Activated CD4-positive, alpha-beta T cell treated with anti-CD3 and anti-CD28 coated beads, Interleukin-2, amount 50 U/mL, for 1 hour (primary cell): ENCODE measurements at places on chromosomes 6 and 20.

- DNase-seq: no peak
Observed at GRCh38 chr6:135922174-135922573, 70.7 kb downstream of the PDE7B start.

- no peak for DNase-seq
Observed at GRCh38 chr20:14055127-14055742, 59.9 kb downstream of the MACROD2 start.

DNA sequence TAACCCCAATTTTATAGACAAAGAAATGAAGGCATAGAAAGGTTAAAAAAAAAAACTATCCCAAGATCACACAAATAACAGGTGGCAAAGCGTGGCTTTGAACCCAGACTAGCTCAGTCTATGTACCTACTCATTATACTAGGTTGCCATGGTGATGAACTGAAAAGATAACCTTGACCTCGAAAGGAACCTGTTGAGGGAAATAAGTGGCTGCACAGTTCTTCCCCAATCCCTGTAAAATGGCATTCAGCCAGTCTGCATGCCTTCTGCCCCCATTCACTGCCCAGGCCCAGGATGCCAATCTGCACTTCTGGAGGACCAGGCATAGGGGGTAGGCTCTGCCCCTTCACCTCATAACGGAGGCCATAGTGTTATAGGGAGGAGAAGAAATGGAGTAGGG lies 295.2 kb downstream of the PTPRT start:
- DNase-seq: no peak

DNA sequence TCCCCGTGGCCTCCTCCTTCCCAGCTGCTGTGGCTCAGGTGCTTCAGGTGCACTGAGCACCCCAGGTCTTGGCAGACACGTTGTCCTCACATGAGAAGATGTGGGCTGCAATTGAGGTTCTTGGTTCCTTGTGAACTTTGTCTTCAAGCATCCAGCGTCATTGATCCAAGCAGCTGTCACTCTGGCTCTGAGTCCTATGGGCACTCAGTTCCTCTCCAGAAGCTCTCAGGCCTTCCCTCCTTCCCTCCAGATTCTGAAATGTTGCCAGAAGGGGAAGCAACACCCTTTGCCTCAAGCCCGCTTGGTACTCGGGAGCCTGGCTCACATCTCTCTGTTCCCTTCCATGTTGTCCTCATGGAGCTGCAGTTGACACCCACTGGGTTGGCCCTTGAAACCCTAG lies 8.4 kb upstream of the MRGBP start:
- no peak for DNase-seq

GRCh38 chr6:168086066-168086465 lies 7.1 kb upstream of the FRMD1 start:
- no peak for DNase-seq

GRCh38 chr6:15253203-15254022 lies 7.5 kb downstream of the JARID2 start:
- no peak for DNase-seq

DNA sequence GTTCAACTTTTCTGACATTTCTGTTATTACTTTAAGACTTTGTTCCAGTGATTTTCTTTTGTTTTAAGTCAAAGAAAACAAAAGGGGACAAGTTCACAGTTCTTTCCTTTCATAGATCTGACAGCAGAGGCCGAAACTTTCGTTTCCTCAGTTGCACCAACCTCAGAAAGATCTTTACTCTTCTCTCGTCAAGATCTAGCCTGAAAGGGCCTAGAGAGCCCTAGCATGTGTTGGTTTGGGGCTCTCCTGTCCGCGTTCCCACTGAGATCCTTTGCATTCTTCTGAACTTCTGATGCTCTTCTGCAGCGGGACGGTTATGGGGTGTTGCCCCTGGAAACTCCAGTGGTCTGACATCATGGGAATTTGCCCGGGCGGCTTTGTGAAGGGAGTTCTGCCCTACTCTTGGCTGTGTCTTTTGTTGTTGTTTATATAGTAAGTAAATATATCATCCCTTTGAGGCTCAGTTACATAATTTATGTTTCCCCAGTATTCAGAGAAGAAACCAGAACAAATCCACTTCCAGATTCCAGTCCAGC lies 129.1 kb downstream of the SASH1 start:
- DNase-seq: no peak

DNA sequence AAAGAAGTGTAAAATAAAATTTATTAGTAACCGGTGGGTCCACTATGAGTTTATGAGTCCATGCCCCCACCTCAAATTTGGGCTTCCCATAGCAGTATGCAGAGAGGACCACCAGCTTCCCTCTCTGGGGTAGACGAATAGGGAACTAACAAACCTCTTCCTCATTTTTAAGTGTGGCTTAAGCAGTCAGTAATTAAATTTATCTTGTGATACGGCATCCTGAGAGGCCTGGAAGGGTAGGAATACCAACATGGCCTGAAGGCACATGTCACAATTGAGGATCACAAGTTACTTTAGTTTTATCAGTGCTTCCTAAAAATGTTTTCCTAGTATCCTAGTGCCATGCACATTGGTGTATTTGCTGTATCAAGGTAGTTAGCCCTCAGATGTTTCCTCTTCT lies 239.9 kb downstream of the HIVEP2 start:
- no peak for DNase-seq

GRCh38 chr6:3270258-3270657 lies 11.5 kb downstream of the PSMG4 start:
- no peak for DNase-seq

- DNase-seq: no peak
Observed at GRCh38 chr6:36609582-36609981, 15.4 kb downstream of the SRSF3 start.

- no peak for DNase-seq
Observed at GRCh38 chr20:22339091-22339881, 245.1 kb downstream of the FOXA2 start.

- no peak for DNase-seq
Observed at GRCh38 chr6:81063891-81064290, 688.6 kb downstream of the TENT5A start.

- DNase-seq: no peak
Observed at GRCh38 chr6:144920391-144920961, 635.3 kb downstream of the UTRN start.

GRCh38 chr6:12097791-12098190 lies 85.7 kb downstream of the HIVEP1 start:
- no peak for DNase-seq

- DNase-seq: no peak
Observed at GRCh38 chr6:115194981-115195638, 852.3 kb upstream of the HS3ST5 start.

DNA sequence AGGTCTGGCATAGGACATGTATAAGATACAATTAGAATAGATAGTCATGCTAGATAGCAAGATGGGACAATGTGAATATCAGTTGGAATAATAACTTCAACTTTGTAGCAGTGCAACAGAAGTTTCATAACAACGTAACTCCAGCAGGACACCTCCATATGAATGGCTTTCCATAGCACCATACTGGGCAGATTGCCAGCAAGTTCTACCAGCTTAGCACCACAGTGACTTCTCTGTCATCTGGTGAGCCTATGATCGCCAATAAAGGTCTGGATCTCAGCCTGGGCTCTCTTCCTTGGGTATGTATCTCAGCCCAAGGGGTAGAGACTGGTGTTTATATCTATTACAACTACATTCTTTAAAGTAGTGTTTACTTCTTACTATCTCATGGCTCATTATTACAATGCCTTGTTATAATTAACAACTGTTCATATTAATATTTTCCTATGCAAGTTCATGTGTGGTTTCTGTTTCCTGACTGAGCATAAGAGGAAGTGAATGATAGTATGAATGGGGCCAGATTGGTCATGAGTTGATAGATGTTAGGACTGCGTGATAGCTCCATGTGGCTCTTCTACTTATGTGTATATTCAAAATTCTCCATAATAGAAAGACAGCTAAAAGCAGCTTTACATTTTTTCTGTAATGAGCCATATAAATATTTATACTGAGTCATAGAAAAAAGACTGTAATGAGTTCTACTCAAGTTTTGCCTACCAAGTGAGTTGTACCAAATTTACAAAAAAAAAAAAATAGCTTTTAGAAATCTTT lies 22.9 kb downstream of the HTR1B start:
- DNase-seq: no peak

GRCh38 chr6:87151781-87152525 lies 3.4 kb upstream of the ZNF292 start:
- peak; percentile 65 for DNase-seq

DNA sequence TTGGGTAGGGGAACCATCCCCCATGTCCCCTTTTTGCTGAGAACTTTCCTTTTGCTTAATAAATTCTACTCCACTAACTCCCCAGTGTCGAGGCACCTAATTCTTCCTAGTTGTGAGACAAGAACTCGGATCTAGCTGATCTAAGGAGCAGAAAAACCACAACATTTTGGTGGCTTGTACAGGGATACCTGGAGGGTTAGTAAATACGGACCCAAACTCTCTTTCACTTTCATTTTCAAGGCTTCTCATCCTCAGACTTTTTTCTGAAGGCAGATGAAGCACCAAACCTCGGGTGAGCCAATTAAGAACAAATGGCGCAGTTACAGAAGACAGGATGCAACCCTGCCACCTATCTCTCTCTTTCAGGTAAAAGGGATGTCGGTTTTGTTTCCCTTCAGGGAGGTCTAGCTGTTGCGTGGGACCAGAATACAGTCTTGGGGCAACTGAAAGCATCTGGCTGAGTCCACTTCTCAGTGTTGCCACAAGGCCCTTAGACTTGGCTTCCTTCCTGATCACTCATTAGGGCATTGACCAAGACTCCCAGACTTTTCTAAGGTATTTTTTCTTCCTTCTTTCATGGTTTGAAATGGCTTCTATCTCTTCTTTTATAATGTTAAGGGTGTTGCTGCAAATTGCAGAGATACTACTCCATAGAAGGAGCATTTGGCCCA lies 11.1 kb upstream of the HTR1B start:
- no peak for DNase-seq

GRCh38 chr20:57711311-57711712 lies 1.5 kb upstream of the PMEPA1 start:
- DNase-seq: no peak

GRCh38 chr6:154234019-154234772 lies 122.4 kb downstream of the IPCEF1 start:
- no peak for DNase-seq

GRCh38 chr20:53857723-53858236 lies 212.6 kb downstream of the BCAS1 start:
- DNase-seq: no peak

GRCh38 chr6:133198725-133199124 lies 42.4 kb upstream of the EYA4 start:
- no peak for DNase-seq

- DNase-seq: no peak
Observed at GRCh38 chr20:62293111-62293784, 9.5 kb upstream of the ADRM1 start.

DNA sequence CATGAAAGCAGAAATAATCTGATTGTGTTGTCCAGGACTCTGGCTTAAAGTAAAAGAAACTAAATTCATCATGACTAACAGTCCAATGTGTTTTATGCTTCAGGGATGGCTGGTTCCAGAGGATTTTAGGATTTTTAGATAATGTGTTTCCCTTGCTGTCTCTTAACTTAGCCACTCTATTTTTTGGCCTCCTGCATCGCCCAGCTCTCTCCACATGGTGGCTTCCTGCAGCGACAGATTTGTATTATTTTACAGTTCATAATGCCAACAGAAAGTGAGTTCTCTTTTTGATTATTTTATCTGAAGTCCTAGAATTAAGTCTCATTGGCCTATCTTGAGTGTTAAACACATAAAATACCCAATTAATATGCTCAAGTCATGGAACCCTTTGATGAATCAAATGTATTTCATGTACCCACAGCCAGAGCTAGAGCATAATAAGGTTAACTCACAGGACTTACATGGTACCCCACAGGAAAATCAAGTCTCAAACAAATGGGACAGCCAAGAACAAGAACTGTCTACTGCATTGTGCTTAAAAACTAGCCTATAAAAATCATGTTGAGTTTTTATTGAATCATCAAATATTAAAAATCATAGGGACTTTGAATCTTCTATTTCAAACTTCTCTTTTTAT lies 582.5 kb downstream of the DOK5 start:
- no peak for DNase-seq

GRCh38 chr20:45097485-45098102 lies 3.3 kb downstream of the KCNS1 start:
- peak; percentile 36 for DNase-seq

DNA sequence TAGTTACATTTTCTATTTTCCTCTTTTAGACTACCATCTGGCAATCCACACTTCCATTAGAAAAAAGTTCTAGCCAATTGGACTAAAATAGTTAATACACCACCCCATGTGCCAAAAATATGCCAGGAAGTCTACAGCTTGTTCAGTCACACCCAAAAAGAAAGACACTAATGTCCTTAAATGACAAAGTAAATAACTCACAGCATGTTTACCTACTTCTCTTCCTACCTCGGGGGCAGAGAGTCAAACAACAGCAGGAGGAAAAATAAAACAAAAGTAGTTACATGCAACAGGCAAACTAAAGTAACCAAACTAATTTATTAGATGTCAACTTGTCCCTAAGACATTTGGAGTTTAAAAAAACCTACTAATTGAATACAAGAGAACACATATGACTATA lies 57.0 kb downstream of the UBE3D start:
- DNase-seq: no peak

DNA sequence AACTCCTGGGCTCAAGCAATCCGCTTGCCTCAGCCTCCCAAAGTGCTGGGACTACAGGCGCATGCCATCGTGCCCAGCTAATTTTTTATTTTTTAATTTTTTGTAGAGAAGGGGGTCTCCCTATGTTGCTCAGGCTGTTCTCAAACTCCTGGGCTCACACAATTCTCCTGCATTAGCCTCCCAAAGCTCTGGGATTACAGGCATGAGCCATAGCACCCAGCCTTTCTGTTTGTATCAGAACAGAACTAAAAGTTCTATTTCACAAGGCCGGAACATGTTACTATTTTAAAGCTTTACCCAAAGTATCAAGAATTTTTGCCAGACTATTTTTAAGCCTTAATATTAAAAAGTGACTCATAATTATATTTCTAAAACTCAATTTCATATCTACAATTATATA lies 42.4 kb downstream of the NDRG3 start:
- DNase-seq: no peak

DNA sequence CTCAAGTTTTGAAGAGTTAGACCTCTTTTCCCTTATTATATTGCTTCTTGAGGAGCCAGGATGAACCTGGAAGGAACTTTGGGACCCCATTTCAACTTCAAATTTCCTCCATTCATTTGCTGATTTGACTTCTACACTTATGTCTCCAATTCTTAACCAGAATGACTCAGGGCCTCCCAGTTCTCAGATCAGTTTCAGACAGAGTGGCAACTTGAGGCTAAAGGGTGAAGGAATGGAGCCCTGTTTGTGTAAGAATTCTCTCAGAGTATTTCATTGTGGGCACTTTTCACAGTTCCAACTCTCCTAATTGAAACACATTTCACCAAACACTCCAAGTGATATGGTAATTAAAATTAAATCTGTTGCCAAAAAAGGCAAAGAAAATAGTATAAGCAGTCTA lies 109.0 kb upstream of the FLRT3 start:
- no peak for DNase-seq

GRCh38 chr6:75023634-75024033 lies 182.2 kb downstream of the COL12A1 start:
- DNase-seq: no peak

- no peak for DNase-seq
Observed at GRCh38 chr6:107062691-107063090, 34.7 kb downstream of the MTRES1 start.
